ENCODE measurements at places on chromosomes 2 and 18.
A peak's percentile ranks its signal among the peaks of the same experiment; 100 is the strongest.

- DNase-seq: peak; percentile 17
Measured at GRCh38 chr2:16671760-16672159, 6.1 kb upstream of the CYRIA start.

- DNase-seq: no peak
Measured at GRCh38 chr2:131426727-131427126, 49.2 kb upstream of the TUBA3D start.

DNA sequence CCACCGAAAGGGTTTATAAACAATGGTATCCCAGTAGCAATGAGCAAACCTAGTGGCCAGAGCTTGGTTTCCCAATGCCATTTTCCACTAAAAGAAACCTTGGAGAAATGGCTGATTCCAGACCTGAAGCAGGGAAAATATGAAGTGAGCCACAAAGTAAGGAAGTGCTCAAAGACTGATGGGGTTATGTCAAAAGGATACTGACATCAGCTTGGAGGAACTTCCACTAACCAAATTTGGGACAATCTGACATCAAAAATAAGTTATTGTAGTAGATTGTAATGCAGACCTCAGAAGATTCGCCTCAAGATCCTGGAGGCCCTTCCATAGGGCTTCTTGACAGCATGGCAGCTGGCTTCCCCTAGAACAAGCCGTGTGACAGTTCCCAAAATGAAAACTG, 79.4 kb upstream of the SP3 start:
- no peak for DNase-seq

DNA sequence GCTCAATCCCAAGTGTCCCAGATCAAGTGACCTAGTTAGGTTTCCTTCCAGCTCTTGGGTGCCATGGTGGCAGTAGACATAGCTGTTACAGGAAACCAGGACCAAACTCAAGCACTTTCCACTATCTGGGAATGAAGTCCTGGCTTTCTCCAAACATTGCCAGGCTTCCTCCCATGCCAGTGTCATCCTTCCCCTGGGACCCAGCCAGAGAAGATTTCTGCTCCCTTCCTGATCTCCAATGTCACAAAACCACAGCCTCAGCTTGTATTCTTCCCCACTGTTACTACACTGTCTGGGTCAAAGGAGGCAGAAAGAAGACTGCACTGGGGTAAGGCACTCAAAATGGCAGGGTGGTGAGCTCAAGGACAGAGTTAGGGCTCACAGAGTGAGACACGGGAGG, 347.1 kb downstream of the TNS1 start:
- DNase-seq: no peak

- DNase-seq: no peak
Measured at GRCh38 chr2:99127981-99128380, 13.5 kb upstream of the C2orf15 start.

DNA sequence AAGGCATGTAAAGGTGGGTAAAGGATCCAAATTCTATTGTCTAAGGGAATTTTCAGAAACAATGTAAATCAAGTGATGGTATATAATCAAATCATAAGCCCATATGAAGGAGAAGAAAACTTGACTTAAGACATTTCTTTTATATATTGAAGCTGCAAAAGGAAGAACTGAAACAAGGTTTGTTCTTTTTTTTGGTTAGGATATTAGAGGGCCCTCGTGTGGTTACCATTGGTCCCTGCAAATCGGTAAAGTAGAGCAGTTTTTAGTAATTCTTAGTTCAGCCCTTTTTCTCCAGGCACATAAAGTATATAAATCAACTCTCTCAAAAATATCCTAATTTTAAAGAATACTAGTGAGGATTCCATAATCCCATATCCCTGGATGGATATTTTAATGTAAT, 105.6 kb upstream of the STK17B start:
- peak; percentile 28 for DNase-seq

DNA sequence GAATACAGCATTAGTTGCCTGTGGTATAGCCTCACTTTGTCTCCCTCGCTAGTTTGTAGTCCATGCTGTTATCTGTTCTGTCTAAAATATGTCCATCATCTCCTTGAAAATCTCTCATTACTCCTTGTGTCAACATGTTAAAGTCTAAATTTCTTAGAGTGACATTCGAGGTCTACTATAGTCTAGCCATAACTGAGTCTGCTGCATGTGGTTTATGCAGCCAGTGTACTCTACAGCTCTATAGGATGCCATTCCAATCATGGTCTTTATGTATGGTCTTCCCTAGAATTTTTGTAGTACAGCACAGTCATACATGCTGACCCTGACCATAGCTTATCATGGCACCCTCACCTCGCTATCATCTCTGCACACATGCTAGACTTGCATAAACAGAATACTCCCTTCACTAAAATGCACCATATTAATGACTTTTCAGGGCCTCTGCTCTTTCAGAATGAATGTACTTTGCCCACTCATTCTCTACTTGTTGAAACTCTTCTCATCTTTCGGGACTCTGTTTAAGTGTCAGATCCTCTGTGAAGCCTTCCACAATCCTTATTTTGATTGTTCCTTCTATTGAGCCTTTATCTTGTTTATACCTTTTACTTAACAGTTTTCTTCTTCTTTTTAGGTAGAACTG, 12.8 kb downstream of the TANK start:
- no peak for DNase-seq

DNA sequence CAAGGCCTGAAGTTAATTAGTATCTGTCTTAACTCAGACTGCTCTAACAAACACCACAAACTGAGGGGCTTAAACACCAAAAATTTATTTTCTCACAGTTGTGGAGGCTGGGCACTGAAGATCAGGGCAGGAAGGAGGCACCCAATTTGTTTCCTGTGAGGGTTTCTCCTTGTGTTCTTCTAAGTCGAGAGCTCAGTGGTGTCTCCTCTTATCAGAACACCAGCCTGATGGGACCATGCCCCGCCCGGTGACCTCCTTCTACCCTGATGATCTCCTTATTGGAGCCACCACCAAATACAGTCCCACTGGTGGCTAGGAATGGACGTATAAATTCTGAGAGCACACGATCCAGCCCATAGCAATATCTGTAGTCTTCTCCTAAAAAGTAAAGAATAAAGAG, 20.5 kb downstream of the TMEM18 start:
- DNase-seq: no peak

- peak; percentile 74 for DNase-seq
Measured at GRCh38 chr2:196939371-196939770, 12.9 kb upstream of the PGAP1 start.

- peak; percentile 57 for DNase-seq
Measured at GRCh38 chr18:77147418-77147852, 14.9 kb upstream of the MBP start.

DNA sequence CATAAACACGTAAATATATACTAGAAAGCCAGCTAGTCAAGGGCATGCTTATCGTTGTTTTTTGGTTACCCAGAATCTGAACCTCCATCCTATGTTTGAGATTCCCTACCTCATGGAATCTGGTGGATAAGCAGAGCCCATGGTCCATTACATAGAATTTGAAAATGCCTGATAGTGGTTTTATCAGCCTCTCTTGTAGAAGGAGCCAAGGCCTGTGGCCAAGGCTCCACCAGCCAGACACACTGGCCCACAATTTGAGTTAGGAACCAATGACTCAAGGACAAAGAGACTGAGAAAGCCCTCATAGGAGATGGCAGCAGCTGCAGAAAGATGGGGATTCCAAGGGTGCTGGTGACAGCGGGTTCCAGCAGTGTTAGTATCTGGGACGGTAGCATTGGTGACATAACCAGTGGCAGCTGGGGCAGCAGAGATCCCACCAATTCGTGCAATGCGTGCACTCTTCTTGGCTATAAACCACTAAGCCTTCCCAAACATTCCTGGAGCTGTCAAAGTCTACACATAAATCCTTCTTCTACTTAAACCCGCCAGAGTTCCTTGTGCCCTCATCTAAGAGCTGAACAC, 51.2 kb upstream of the RMDN2 start:
- no peak for DNase-seq

GRCh38 chr2:136325844-136326331, 207.9 kb upstream of the CXCR4 start:
- DNase-seq: no peak

DNA sequence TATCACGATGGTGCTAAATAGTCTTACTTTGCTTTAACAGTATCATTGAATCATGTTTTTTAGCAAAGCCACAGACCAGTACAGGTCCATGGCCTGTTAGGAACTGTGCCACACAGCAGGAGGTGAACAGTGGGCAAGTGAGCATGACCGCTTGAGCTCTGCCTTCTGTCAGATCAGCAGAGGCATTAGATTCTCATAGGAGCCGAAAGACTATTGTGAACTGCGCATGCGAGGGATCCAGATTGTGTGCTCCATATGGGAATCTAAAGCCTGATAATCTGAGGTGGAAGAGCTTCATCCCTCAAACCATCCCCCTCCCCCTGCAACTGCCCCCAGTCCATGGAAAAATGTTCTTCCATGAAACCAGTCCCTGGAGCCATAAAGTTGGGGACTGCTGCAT, 102.3 kb upstream of the OSR1 start:
- no peak for DNase-seq

- DNase-seq: no peak
Measured at GRCh38 chr2:216575465-216575864, 57.8 kb upstream of the IGFBP2 start.

GRCh38 chr2:163659224-163659623, 76.6 kb downstream of the FIGN start:
- DNase-seq: no peak

- DNase-seq: peak; percentile 90
Measured at GRCh38 chr2:12774395-12774727, 57.6 kb downstream of the TRIB2 start.

DNA sequence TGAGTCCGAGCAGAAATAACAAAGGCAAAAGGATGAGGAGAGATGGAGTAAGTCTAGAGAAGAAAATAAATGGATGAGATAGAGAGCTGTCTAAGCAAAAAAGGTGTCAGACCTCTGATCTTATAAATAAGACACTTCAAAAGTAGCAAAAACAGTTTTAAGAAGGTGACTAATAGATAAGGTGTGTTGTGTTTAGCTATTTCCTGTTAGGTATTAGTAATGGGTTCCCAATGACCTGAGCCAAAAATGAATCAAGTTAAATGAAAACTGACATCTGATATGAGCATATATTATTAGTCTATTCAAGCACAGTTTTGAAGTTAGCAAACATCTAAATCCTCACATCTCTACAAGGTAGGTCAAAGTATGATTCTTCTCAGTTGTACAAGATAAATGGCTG, 10.6 kb downstream of the SUPT7L start:
- DNase-seq: no peak

DNA sequence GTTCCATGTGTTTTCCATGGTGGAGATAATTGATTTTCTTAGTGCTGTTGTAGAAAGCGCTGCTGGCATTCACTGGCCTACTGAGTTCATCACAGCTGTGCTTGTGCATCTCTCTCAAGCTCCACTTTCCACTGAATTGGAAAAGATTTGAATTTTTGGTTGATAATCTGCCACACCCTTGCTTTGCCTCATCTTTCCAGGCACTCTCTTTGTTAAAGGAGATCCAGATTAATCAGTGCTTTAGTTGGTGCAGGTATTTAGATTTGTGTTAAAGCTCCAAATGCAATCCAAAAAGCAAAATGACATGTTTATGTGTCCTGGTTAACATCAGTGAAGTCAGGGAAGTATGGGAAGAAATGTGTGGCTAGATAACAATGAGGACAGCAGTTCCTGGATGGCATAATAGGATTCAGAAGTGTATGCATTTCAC, 2.7 kb upstream of the COL3A1 start:
- DNase-seq: no peak

- no peak for DNase-seq
Measured at GRCh38 chr2:213232649-213233437, 51.4 kb upstream of the SPAG16 start.

DNA sequence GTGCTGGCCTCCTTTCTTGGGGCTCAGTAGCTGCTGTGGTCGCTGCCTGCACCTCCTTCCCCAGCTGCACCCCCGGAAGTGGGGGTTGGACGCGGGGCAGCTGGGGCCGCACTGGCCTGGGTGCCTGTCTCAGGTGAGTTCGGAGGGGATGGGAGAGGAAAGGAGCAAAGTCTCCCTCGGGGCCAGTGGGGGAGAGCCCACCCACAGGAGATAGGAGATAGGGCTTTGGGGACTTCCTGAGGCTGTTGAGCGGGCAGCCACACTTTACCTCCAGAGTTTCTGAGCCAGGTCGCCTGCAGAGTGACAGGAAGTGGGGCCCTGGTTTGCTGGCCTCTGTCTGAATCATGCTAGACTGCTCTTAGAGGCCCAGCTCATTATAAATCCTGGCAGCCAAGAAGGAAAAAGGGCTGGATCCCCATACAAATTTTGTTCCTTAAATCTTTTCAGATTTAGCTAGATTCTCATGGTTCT, 8.1 kb downstream of the MBP start:
- no peak for DNase-seq

DNA sequence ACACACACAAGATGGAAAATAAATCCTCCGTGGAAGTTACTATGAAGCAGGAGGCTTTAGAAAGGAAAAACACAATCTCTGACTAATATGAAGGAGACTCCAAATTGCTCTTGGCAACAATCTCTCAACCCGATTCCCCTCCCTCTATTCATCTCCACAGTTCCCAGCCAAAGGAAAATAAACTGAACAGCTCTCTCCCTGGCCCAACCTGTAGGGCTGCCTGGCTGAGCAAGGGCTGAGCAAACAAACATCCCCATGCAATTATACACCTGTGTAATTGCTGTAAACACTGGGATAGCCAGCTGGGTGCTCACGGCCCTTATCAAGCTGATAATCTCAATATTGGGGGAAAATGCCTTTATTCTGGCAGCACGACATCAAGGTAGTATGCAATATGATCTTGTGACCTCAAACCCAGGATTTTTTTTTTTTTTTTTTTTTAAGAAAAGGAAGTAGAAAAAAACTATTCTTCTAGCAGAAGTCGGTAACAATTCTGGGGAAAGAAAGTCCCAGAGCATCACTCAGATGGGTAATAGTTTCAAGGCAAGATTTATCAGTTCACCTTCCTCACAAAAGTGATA, 203.3 kb upstream of the SMAD2 start:
- no peak for DNase-seq

GRCh38 chr2:240435948-240436682, 652 bp downstream of the GPC1 start:
- DNase-seq: peak; percentile 8

DNA sequence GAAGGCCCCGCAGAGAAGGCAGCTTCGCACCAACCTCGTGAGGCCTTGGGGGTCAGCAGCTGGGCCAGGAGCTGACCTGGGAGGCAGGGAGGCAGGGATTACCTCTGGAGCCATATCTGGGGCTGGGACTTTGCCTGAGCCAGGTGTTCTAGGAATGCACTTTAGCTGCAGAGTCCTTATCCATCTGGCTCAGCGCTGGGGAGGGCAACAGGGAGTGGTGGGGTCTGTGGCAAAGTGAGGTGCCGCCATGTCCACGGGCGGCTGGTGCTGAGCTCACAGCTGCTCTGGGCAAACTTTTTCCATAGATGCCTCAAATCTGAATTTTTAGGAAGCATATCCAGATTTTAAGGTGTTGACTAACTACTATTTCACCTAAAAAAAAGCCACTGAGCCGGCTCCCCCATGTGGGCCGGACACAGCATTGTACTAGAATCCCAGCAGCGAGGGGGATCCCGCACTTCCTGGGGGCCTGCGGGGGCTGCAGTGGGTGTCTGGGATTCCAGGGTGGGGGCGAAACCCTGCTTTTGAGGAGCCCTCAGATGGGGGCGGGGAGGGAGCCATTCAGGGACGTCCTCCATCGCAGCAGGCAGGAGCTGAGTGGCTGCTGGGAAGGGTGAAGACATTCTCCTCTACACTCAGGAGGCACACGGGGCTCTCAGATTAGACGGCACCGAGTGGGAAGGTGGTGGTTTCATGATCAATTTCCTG, 34.6 kb downstream of the RTP5 start:
- no peak for DNase-seq

- no peak for DNase-seq
Measured at GRCh38 chr18:3071676-3072075, 58.7 kb upstream of the LPIN2 start.
